ENCODE measurements at places on chromosomes 12 and 14.

GRCh38 chr14:32934881-32935633, 3.6 kb upstream of the NPAS3 start:
- DNase-seq, result no peak

GRCh38 chr12:96047229-96048211, 12.1 kb upstream of the LTA4H start:
- DNase-seq, result no peak

- DNase-seq, result no peak
These were observed 247.0 kb downstream of the PHLDA1 start for GRCh38 chr12:75784591-75784990.

- DNase-seq, result no peak
These were observed 22.1 kb downstream of the BAZ1A start for GRCh38 chr14:34853041-34853440.

DNA sequence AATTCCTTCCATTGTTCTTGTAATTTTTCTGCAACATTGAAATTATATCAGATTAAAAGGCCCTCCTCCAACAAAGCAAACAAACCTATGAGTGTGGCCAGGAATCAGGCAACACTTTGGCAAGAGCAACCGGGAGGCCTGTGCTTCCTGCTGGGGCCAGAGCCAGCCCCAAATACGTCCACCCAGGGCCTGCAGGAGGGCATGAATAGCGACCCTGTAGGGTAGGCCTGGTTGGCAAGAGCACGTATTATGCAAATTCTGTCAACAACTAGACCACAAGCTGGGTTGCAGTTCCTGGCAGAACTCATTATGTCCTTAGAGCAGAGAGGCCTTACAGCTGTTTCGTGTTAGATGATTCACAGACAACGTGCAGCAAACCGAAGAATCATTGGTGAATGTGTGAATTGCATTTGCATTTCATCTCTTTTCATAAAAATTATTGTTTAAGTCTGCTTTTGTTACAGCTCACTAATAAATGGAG, 26.9 kb upstream of the LGALS3 start:
- DNase-seq, result peak; percentile 20

GRCh38 chr14:74684434-74684833, 28.4 kb downstream of the AREL1 start:
- no peak for DNase-seq

DNA sequence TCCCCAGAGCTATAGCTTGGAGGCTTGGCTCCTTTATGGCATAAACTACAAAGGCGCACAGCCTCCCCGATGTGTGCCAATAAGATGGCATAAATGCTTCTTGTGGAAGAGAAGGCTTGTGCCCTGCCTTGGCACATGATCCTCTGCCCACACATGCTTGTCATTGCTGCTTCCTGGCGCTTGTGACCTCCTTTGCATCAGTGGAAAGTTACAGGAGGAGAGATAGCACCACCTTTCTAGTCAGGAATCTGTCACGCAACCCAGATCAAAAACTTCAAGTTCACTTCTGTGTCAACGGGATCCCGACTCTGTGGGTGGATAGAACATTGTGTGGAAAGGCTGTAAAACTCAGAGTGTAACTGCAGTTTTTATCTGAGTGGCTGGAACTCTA, 183.8 kb upstream of the HIF1A start:
- no peak for DNase-seq

- DNase-seq, result no peak
These were observed 51.9 kb downstream of the GALNT8 start for GRCh38 chr12:4771960-4772566.

- no peak for DNase-seq
These were observed 116.3 kb downstream of the GLT1D1 start for GRCh38 chr12:128969480-128970055.

- DNase-seq, result no peak
These were observed 228.4 kb upstream of the NPAS3 start for GRCh38 chr14:32710231-32710671.

DNA sequence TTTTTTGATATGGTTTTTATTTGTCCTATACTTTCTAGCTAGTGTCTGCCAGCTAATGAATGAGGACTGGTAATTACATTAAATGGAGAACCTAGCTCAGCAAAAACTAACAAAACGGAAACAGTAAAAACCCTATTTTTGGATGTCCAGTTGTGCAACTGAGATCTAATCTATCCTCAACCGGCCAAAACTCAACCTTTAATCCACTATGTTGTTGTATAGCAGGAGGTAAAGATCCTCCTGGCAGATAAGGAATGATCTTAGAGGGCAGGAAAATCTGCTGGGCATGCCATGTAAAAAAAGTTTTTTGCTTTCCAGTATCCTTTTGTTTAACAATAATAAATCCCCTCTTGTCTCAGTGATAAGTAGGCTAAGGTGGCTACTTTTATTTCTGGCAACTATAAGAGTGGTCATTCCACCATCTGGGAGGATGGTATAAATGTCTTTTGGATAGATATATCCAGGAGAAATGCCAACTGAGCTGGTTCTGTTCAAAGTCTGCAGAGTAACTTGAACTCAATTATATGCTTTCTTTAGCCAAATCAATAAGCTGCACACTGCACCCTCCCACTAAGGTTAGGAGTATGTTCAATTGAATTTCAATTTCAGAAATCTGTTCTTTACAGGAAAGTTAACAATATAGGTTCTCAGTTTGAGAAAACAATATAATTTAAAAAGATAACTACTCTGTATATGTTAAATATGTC, 40.1 kb downstream of the WASHC3 start:
- DNase-seq, result no peak

DNA sequence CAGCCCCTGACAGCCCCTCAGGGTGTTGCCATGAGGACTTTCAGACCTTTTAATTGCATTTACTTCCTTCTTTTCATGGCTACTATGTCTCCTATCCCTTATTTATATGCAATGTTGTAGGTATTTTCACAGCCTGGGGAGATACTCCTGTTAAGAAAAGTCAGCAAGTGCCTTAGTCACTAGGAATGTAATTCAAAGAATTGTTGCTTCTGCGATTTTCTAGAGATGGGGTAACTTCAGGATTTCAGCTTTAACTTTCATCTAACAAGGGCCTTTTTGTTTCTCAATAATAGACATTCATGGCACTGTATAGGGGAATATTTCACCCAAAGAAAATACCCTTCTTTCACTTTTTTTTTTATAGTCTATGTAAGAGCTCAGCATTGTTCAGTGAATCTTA, 533.3 kb upstream of the MIS18BP1 start:
- no peak for DNase-seq

GRCh38 chr12:104094284-104094683, 30.0 kb downstream of the HCFC2 start:
- DNase-seq, result no peak

DNA sequence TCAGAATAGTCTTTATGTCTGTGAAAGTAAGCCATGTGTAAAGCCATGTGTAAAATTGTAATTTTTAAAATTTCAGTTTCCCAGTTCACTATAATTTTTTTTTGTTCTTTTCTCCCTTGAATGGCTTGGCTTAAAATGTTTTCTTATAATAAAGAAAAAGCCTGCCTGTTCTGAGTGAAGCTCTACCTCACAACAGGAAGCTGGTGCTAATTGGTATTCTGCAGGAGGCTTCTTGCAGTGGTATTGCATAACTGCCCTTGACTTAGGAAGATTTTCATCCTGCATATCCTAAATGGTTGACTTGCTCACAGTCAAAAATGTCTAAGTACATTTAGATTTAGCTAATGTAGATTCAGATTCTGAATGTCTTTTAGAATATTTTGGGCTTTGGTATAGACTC, 49.5 kb downstream of the ATP2A2 start:
- no peak for DNase-seq

GRCh38 chr12:1213205-1213604, 222.2 kb downstream of the ERC1 start:
- DNase-seq, result no peak

DNA sequence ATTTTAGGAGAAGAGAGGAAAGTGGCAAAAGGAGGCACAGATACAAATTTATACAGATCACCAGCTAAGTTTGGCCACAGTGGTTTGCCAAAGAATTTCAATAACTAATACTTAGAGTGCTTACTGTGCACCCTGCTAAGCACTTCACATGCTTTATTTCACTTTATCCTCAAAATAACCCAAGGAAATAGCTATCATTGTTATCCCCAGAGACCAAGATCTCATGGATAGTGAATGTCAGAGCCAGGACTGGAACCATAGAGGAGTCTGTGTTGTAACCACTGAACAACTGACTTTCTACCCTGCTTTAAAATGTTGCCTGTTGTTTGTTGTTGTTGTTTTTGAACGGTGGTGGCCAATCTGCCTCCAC, 1.3 kb upstream of the TCP11L2 start:
- DNase-seq, result no peak

DNA sequence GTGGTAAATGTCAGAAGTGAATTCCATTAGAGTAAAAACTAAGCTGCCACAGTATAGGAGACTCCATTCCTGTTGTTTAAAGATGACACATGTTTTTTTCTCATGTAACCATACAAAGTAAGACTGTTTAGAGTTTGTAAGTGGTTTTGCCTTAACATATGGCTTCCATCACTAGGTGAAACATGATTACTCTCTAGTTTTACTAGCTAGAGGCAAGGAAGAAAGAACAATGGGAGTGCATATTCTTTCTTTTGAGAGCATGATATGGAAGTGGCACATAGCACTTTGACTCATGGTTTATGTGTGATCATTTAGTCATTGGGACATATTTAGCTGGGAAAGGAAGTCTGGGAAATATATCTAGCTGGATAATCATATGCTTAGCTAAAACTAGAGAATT, 7.7 kb downstream of the ATF7IP start:
- DNase-seq, result no peak

DNA sequence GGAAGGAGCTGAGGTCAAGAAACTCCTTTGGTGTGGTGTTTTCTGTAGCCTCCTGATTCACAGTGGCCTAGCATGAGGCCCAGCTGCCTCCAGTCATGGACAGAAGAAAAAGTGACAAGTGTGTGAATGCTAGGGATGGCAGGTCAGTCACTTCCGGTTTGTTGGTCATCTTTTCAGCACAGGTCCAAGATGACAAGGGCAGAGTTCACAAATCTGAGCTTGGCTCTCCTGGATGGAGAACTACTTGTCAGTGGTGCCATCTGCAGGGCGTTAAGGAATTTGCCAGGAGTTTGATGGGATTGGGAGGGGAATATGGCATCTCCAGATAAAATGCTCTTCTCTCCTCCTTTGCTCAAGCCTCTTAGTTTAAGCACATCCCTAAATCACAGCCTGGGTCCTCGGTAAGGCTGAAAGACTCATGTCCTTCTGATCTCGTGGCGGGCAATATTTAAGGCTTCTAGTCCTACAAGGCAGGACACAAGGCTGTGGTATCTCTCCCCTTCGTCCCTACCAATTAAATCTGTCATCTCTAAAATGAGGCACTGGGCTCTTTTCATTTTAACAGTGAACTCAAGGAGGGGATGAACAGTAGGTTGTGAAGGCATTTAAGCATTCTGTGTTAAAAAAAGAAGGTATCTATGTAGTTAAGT, 10.0 kb downstream of the TUBA1B start:
- DNase-seq, result no peak

- no peak for DNase-seq
These were observed 68.1 kb upstream of the HECTD1 start for GRCh38 chr14:31275731-31276130.

- no peak for DNase-seq
These were observed 12.6 kb upstream of the CFAP251 start for GRCh38 chr12:121905746-121906145.

DNA sequence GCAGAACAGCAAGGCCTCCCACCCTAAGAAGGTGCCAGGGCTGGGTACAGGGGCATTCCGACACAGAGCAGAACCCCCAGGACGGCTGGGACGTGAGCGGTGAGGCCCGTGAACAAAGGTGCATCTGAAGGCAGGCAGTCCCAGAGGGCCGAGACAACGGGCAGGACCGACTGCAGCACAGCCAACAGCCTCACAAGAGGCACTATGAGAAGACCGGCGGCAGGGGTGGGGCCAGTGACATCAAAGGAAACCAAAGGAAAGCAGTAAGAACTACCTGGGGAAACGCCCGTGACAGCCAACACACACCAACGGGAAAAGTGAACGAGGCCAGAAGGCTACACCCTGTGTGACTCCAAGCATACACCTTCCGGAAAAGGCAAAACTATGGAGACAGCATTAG, 9.1 kb downstream of the BTBD6 start:
- no peak for DNase-seq

DNA sequence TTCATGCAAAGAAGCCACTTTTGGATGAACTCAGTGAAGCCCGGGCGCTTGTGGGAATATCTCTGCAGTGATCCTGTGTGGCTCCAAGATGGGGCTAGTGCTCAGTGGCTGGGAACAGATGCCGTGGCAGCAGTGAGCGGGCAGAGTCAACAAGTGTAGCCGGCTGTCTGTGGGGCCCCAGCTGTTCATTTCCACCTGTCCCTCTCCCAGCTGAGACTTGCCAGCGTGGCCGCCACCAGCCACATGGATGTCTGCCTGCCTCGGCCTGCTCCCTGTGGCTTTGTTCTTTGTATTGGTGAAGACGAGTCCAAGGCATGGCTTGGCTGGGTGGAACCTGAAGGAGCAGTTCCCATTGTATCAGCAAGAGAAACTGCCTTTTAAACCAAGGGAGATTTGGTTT, 77.3 kb downstream of the NOS1 start:
- DNase-seq, result no peak

GRCh38 chr12:87704374-87704773, 324.8 kb downstream of the C12orf50 start:
- DNase-seq, result no peak

DNA sequence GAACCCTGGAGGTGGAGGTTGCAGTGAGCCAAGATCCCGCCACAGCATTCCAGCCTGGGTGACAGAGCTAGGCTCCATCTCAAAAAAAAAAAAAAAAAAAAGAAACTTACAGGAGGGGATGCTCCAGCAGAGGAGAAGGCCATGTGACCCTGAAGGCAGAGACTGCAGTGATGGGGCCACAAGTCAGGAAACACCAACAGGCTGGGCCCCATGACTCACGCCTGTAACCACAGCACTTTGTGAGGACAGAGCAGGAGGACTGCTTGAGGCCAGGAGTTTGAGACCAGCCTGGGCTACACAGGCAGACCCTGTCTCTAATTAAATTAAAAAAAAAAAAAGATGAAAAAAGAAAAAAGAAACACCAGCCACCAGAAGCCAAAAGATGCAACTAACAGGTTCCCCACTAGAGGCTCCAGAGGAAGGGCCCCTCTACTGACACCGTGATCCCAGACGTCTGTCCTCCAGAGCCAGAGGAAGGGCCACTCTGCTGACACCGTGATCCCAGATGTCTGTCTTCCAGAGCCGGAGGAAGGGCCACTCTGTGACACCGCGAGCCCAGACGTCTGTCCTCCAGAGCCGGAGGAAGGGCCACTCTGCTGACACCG, 9.1 kb upstream of the GLT1D1 start:
- no peak for DNase-seq

Measured in activated T-helper 1 cell treated with Interleukin-2 at 50 U/mL for 16 hours (primary cell).